ENCODE measurements at places on chromosomes 13 and 19. TPM values are rescaled to one million over a fixed set of nuclear protein-coding genes. Genes with fewer than 3 reads are reported as not detected.
A peak's percentile ranks its signal among the peaks of the same experiment; 100 is the strongest.

- no peak for DNase-seq
These were observed 84.5 kb downstream of the LRRC63 start for GRCh38 chr13:46296115-46296822.

DNA sequence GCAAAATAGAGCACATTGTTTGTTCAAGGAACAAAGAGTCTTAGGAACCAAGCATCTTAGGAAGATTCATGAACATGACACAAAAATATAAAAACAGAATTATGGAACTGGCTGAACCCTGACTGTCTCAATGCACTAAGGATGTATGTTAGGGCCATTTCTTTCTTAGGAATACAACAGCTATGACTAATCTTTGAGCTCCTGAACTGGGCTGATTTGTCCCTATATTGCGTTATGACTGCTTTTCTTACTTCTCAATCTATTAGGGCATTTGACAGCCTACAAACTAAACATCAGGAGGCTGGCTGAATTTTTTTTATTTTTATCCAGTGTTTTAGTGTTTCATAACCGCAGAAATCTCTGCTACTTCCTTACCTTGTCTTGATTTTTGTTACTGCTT, 211.2 kb downstream of the OXGR1 start:
- DNase-seq: no peak

DNA sequence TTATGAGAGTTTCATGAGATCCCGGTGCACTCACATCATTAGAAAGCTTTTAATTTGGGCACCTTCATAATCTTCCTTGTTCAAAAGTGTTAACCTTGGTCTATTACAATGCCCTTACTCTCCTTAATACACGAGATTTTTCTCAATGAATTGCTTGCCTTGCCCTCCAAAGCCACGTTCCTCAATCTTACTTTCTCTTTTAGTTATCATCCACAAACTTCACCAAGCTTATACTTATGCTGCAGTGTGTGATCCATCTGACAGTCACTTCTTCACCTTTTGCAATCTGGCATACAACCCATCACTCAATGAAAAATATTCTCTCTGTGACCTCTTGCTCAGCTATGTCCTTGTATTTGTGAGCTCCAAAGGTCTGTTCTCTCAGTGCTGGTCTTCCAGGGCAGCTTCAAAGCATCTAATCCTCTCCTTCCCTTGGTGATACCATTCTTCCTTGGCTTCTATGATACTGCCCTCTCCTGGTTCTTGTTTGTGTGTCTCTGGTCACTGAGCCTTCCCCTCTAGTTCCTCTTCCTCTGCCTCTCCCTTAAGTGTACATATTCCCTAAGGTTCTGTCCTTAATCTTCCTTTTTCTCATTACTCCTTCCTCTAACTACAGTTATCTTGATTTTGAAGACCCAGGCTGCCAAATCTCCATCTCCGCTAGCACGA, 202.2 kb upstream of the STARD13 start:
- DNase-seq: peak; percentile 8

DNA sequence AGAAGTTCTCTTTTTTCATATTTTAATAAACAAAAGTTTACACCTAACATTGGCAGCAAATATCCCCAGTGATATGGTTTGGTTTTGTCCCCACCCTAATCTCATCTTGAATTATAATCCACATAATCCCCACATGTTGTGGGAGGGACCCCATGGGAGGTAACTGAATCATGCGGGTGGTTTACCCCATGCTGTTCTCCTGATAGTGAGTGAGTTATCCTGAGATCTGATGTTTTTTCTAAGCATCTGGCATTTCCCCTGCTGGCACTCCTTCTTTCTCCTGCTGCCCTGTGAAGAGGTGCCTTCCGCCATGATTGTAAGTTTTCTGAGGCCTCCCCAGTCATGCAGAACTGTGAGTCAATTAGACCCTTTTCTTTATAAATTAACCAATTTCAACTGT, 214.7 kb downstream of the SLITRK1 start:
- DNase-seq: no peak

DNA sequence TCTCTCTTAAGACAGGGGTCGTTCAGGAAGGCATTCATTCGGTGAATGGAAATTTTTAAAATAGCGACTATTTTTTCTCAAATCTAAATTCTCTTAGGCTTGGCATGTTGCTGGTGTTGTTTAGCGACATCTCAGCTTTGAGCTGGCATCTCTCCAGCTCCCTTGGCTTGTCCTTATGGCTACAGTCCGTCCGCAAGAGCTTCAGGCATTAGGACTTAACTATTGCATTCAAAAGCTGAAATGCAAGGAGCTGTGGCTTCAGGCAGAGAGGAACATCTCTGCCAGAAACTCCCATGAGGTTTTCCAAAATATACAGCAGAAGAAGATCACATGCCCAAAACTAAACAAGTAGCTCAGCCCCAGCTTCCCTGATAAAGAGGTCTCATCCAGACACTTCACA, 578.5 kb downstream of the EFNB2 start:
- no peak for DNase-seq

DNA sequence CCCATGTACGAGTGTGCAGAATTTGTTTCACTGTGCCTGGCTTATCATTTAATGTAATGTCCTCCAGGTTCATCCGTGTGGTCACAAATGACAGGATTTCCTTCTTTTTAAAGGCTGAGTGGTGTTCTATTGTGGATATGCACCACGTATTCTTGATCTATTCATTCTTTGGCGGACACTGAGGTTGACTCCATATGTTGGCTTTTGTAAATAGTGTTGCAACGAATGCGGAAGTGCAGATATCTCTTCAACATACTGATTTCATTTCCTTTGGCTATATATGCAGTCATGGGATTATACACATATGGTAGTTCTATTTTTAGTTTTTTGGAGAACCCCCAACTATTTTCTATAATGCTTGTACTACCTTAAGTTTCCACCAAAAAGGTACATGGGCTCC, 13.0 kb downstream of the OR7A5 start:
- DNase-seq: no peak

DNA sequence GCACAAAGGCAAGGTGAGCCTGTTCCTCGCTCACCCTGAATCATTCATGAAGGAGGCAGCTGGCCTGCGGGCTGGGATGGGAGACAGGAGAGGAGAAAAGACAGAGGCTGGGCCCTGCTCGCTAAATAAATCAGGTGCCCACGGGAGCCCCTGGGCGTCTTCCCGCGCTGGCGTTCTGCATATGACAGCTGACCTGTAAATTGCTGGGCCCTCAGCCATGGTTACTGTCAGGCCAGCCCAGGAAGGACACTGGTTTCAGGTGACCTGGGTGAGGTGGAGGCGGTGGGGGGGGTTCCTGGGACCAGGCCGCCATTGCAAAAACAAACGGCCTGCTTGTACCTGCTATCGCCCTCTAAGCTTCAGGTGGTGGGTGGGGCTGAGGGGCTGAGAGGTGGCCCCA, 3.4 kb upstream of the PTBP1 start:
- no peak for DNase-seq

DNA sequence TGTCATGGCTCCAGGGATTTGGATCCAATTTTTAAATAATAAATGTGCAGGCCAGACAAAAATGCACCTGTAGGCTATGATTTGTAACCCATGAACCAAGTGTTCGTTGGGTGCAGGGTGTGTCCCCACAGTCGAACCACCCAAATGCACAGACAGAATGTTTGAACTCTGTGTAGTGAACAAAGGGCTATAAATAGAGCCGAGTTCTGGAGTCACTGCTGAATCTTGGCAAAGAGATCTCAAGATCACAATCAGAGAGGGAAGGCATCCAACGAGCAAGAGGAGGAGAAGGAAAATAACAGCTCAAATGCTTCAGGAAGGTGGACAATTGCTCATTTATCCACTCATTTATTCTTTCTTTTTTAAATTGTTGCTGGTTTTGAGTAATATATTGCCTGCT, 547.9 kb downstream of the FGF9 start:
- no peak for DNase-seq

GRCh38 chr19:5205937-5206750, 134.5 kb downstream of the PTPRS start:
- DNase-seq: no peak

DNA sequence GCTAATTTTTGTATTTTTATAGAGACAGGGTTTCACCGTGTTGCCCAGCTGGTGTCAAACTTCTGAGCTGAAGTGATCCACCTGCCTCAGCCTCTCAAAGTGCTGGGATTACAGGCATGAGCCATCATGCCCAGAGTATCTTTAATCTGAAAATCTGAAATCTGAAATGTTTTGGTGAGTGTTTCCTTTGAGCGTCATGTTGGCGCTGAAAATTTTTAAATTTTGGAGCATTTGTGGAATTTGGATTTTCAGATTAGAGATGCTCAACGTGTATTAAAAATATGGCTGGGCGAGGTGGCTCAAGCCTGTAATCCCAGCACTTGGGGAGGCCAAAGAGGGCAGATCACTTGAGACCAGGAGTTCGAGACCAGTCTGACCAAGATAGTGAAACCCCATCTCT, 5.1 kb upstream of the CPAMD8 start:
- DNase-seq: no peak

- no peak for DNase-seq
These were observed 25.5 kb downstream of the ELL start for GRCh38 chr19:18496167-18496979.

DNA sequence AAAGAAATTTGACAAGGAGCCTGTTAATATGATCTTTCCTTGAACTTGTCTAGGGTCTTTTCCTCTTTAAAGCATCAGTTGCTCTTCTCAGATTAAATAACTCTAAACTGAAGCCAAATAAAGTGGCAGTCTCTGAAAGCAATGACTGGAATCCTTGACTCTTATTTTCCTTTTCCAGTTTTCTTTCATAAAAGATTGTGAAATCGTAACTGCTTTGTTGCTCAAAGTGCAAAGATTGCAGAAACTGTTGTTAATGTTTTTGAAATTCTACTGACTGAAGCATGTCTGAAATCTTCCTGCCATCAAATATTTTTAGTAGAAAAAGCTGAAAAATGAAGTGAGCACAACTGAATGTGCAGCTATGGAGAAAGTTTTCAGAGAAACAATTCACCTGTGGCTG, 1.9 kb downstream of the NHLRC3 start:
- no peak for DNase-seq

- no peak for DNase-seq
These were observed 307.9 kb upstream of the MAB21L1 start for GRCh38 chr13:35784286-35784951.

- DNase-seq: no peak
These were observed 1.0 kb downstream of the ZNF253 start for GRCh38 chr19:19866611-19867248.

GRCh38 chr13:38412266-38412665, 62.6 kb downstream of the UFM1 start:
- DNase-seq: no peak

GRCh38 chr19:48967346-48968178, 2.5 kb downstream of the FTL start:
- no peak for DNase-seq

GRCh38 chr19:35879068-35879467, 10.7 kb downstream of the APLP1 start:
- no peak for DNase-seq

GRCh38 chr19:6373096-6373812, 660 bp downstream of the ALKBH7 start:
- peak; percentile 95 for DNase-seq

DNA sequence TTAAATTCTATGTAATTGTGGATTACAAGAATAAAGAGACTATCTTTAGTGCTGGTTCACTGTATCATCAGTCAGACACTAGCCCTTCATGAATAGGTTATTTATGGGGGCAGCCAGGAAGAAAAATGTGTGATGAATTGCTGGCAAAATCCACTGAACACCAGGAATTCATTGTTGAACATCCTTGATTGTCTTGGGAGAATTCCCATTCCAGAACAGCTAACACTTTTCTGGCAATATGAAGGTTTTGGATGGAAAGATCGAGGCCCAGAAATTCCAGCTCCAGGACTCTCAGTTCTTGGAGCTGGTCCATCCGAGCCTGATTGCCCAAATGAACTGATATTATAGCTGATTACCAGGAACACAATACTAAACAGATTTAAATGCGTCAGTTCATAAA, 11.5 kb upstream of the SPART start:
- DNase-seq: no peak

GRCh38 chr13:61850794-61851193, 435.1 kb upstream of the PCDH20 start:
- no peak for DNase-seq

DNA sequence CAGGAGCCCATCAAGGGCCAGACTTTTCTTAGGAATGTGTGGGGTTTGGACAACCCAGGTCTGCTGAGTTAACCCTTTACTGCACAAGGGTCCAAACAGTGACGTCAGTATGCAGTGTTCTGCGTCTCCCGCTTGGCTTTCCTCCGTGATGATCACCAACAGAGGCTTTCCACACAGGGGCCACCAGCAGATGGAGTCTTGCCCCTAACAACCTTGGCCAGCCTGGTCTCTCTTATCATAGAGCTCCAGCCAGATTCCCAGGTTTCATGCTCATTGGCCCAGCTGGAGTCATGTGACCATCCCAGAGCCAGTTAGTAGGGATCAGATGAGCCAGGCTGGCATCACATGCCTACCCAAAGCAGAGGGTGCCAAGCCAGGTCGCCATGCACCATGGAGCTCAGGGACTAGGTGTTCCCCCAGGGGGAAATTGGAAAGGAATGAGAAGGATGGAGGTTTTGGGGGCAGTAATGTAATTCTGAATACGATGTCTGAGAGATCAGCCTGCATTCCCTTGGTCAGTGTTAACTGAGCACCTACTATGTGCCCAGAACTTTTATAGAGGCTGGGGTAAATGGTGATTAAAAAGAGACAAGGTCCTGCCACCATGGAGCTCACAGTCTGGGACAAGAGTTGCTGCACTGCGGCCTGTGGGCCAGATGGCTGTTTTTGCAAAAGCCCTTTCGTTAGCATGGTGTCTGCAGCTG, 61.2 kb downstream of the MYH14 start:
- DNase-seq: no peak

DNA sequence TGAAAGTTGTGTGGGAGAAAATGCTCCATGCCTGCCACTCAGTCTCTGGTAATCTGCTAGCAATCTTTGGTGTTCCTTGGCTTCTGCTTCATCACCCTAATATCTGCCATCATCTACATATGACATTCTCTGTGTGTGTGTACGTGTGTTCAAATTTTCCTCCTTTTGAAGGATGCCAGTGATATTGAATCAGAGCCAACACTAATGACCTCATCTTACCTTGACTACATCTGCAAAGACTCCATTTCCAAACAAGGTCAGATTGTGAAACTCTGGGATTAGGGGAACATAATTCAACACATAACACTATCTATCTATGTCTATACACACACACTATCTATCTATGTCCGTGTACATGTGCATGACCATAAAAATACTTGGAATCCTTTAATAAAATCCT, 81.4 kb upstream of the IRS2 start:
- no peak for DNase-seq

The KLF12 gene
- total RNA-seq: 49.3 TPM

The OR7C1 gene
- total RNA-seq: not detected

The SIGLEC10 gene
- 1.2 TPM for total RNA-seq

The SIGLEC12 gene
- not detected for total RNA-seq

The APC2 gene
- 116 TPM for total RNA-seq

The ACER1 gene
- total RNA-seq: not detected

The LHB gene
- not detected for total RNA-seq

The KLC3 gene
- total RNA-seq: 0.41 TPM

The RGL3 gene
- total RNA-seq: 0.41 TPM

The TMEM86B gene
- 0.82 TPM for total RNA-seq

The F7 gene
- 0.82 TPM for total RNA-seq

The PPFIA3 gene
- total RNA-seq: 47.7 TPM

The PCSK4 gene
- 3.7 TPM for total RNA-seq

The CEACAM8 gene
- total RNA-seq: under 0.01 TPM

The IZUMO4 gene
- 2.9 TPM for total RNA-seq

The KLK5 gene
- not detected for total RNA-seq

The ACP7 gene
- not detected for total RNA-seq

The ZNF440 gene
- 21.6 TPM for total RNA-seq

The MIA gene
- total RNA-seq: not detected

The CERS1 gene
- 21.2 TPM for total RNA-seq
